ENCODE measurements at places on chromosomes 16 and 17. TPM values are rescaled to one million over a fixed set of nuclear protein-coding genes. Genes with fewer than 3 reads are reported as not detected.

The PDP2 gene
- 3.6 TPM for polyA plus RNA-seq

The KRT25 gene
- not detected for polyA plus RNA-seq

The KRT26 gene
- not detected for polyA plus RNA-seq

The RUNDC3A gene
- 0.25 TPM for polyA plus RNA-seq

The NPIPB8 gene
- polyA plus RNA-seq: not detected

The CLEC18A gene
- 1.1 TPM for polyA plus RNA-seq

Measured in adipose tissue (tissue), 3 donors.